ENCODE measurements at places on chromosomes 11 and 22. TPM values are rescaled to one million over a fixed set of nuclear protein-coding genes. Genes with fewer than 3 reads are reported as not detected.

Gene MYO18B
- not detected for polyA plus RNA-seq

Gene LMO1
- polyA plus RNA-seq: not detected

Gene PNPLA3
- polyA plus RNA-seq: 4.6 TPM

Gene NXPE1
- not detected for polyA plus RNA-seq

DNA sequence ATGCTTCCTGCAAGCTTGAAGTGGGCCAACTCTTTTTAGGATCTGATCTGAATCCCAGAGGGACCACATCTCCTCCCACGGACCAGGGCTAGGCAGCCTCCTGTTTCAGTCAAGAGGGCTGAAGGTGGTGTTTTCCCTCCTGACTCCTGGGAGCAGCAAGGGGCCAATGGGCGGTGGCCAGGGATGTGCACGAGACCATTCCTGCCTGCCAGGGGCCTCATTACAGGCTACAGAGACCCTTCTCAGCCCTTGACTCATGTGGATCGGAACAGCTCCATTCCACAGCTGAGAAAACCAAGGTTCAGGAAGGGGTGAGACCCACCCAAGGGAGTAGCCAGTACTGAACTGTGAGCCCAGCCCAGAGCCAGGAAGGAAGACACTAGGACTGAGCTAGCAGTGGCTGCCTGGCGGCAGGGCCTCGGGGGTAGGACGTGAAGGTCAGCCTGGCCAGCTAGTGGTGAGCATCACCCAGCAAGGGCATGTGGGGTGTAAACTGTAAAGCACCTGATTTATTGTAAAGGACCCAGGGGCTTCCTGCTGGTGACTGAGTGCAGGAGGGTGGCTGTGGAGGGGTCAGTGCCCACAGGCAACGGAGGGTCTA lies 3.4 kb upstream of the P2RY6 start:
- DNase-seq: no peak

- DNase-seq: no peak
Observed at GRCh38 chr11:92137747-92138146, 86.9 kb upstream of the FAT3 start.

DNA sequence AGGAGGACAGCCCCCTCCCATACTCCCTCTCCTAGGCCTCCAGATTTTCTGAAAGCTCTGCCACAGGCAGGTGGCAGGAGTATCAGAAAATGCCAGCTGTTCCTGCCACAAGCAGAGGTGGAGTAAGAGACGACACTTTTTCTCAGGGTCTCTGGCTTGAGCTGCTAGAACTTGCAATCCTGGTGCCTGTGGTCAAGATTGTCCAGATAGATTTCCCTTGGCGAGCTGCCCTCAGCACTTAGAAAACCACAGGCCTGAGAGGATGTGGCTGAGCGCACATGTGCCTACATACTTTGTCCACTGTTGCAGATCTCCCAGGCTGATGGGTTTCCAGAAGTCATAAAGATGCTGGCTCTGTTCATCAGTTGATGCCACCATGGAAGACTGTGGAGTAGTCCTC lies 65.7 kb upstream of the NAV2 start:
- DNase-seq: peak; percentile 95

DNA sequence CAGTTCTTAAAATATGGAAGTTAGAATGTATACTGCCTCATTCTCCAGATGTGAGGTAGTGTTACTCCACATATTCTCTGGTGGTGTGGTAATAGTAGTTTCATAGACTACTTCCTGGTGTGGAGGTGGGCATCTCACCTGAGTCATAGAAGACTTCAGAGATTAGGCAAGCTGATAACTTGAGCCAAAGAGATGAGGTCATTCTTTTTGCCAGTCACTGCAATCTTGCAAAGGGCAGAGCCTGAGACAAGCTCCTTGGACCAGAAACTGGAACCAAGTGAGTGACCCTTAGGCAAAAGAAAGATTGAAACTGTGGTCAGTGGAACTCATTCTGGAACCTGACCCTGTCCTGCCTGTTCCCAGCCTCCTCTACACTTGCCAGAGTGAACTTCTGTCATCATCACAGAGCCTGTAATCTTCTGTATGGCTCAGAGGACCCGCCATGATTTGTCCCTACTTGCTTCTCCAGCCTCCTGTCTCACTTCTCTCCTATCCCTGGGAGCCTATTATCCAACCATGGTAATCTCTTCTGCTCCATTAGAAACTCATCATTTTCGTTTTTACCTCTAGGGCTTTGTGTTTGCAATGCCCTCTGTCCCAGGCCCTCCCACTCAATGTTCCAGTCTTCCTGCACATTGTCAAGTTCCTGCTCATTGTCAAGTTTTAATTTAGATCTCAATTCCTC lies 10.6 kb upstream of the CCDC83 start:
- DNase-seq: no peak

GRCh38 chr11:4543561-4543960 lies 1.4 kb upstream of the OR52M1 start:
- no peak for DNase-seq

Data from fibroblast of lung (primary cell).